ENCODE measurements at places on chromosomes 1 and 21.

DNA sequence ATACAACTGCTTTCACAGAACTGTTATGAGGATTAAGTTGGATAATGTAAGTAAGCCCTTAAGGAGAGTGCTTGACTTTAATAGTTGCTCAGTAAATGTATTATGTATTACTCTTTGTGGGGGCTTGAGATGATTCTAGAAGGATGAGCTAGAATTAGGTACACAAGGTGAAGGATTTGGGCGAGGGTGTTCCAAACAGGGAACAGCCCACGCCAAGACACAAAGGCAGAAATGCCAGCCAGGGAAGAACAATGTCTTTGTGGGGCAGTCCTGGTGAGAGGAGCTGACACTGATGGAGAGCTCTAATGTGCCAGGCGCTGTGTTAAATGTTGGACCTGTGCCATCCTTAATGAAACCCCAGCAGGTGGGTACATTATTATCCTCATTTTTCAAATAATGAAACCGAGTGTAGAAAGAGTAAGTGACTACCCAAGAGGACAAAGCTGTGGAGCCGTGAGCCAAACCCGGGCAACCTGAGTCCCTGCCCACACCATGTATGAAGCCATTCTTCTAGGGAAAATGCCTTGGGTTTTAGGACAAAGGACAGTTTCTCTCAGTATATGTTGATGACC lies 362.4 kb downstream of the HHAT start:
- no peak for DNase-seq

DNA sequence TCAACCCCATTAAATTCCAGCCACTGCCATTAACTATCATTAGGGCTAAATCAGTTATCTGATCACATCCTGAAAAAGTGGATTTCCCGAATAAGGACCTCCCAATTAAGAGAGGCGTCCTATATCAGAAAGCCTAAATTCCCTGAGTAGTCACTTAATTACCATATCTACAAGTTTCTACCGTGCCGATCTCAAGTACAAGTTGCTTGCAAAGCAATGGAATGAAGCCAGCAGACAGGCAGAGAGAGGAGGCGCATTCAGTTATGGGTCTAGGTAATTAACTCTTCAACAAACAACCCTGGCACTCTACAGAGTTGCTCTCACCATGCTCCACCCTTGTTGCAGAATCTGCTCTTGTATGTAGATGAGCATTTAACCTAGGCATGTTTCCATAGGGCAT lies 494.6 kb upstream of the RUNX1 start:
- DNase-seq = no peak

GRCh38 chr1:70503358-70503757 lies 92.3 kb downstream of the CTH start:
- no peak for DNase-seq

DNA sequence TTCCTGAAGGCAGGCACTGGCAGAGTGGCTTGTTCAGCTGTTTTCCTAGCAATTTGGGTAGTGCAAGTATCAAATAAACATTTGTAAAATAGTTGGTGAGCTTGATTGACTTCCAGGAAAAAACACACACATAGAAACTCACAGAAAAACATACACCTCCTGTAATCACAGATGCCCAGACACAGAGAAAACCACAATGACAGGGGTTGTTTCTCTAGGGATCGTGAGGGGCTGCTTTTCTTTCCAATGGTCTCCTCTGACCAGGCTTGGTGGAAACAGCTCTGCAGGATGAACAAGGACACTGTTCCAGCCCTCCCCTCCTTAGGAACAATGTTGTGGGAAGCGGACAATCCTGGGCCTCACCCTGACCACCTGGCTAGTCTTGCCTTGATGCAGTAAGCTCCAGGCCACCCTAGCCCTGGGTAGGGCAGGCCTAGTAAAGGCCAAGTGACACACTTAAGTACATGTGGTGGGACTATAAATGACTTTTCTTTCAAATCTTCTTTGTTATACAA lies 142.5 kb upstream of the HMGB4 start:
- no peak for DNase-seq

DNA sequence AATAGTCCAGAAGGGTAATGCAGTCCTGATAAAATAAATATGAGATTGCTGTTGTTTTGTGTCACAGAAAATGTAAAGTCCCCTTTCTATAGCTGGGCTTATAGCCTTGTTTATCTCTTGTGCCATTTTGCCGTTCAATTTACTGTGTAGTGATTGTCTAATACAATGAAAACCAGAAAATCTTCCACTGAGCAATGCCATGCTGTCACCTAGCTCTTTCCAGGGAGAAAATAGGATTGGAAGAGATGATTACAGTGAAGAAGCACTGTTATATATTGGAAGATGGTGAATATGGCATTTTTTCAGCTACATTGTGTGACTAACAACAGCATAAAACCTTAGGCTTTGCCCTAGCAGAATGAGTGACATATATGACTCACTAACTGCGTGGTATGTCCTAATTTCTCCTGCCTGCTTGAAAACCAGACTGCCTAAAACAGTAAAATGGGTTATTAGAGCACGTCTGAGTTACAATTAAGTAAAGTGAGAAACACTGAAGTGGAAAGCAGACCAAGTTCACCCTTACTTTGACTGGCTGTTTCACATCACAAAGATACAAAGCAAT lies 332.4 kb upstream of the ZP4 start:
- DNase-seq = no peak

DNA sequence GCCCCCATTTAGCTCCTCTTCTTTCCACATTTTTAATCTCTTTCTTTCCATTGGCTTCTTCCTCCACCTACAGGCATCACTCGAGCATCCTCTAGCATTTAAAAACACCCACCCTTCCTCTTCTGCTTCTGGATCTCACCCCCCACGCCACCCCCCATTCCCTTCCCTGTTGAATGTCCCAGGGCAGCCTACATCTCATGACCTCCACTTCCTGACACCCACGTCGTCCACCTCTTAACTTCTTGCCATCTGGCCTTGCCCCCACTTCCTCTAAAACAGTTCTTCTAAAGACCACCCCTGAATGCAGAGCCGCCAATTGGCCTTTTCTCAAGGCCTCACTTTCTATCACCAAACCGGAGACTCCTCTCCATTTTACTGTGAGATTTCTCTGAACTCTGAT lies 6.1 kb upstream of the ETNK2 start:
- DNase-seq = no peak

GRCh38 chr1:64581843-64582185 lies 111.9 kb downstream of the CACHD1 start:
- no peak for DNase-seq

DNA sequence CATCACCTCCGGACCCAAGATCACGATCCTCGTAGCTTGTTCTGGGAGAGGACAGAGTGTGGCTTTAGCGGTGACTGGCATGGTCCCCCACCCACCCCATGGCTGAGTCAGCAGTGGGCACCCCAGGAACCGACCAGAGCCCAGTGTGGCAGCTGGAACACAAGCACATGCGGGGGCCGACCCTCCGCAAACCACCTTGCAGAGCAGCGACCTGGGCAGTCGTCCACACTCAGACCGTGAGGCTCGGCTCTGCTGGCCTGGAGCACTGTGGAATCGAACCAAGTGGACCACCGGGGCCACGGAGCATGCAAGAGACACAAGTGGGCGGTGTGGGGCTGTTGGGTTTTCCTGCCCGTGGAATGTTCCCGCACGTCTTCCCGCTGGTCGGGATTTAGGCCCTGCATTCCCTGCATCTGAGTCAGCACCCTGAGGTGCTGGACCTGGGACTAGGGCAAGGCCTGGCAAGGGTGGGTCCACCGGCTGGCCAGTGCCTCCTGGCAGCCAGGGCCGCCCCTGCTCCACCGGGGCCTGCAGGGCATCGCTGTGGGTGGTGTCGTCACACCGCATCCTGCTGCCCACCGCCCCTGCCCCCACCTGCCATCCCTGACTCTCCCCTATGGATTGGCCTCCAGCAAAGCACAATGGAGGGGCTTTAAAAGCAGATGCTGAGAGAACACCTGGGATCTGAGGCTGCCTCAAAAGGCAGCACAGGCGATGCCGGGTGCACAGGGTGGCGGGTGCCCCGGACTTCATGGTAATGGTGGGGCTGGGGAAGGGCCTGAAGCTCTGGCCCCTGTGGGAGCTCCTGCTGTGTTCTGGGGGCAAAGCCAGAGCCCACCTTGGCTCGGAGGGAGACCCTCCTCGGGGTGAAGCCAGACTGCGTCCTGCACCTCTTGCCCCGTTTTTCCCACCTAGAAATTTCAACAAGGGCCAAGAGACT lies 18.5 kb downstream of the MORN1 start:
- no peak for DNase-seq

GRCh38 chr1:204714861-204715511 lies 29.4 kb upstream of the LRRN2 start:
- no peak for DNase-seq

DNA sequence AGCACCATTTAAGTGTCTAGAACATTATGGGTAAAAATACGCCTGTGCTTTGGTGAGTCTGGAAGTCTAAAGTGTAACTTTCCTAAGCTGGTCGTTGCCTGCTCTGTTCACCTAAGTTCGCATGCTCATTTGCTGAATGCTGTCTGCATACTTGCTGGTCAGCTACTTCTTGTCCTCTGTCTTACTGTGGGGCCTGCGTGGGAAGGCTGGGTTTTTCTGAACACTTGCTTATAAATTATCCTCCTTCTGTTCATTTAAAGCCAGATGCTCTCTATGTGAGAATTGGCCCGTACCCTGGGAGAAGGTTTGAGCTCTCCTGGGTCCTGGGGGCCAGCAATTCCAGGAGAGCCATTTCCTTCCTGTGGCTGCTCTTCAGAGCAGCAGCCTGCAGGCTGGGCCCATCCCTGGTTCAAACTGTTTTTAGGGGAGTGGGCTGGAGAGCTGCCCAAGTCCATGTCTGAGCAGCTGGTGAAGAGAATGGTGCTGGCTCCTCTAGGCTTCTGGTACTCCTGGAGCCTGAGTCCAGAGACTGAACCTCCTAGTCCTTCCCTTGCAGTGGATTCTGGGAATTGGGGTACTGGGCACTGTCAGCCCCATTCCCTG lies 75.7 kb downstream of the GALNT2 start:
- DNase-seq = no peak

DNA sequence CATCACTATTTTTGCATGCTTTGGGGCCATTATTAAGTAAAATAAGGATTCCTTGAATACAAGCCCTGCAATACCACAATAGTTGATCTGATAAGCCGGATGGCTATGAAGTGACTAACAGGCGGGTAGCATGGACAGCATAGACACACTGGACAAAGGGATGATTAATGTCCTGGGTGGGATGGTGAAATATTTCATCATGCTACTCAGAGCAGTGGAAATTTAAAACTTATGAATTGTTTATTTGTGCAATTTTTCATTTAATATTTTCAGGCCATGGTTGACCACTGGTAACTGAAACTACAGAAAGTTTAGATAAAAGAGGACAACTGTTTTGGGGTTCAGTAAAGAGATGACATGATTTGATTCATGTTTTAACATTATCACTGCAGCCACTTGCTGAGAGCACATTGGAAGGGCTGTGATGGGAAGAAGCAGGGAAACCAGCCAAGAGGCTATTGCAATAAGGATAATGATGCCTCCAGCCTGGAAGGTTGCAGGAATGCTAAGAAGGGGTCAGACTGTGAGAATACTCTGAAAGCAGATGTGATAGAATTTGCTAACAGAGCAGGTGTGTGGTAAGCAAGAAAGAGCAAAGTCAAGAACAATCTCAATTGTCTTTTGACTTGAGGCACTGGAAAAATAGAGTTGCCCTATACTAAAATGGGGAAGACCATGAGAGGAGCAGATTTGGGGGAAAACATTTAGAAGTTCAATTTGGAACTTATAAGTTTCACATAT lies 62.5 kb upstream of the TNFSF4 start:
- no peak for DNase-seq

GRCh38 chr1:156414461-156415064 lies 45.6 kb downstream of the RHBG start:
- no peak for DNase-seq

DNA sequence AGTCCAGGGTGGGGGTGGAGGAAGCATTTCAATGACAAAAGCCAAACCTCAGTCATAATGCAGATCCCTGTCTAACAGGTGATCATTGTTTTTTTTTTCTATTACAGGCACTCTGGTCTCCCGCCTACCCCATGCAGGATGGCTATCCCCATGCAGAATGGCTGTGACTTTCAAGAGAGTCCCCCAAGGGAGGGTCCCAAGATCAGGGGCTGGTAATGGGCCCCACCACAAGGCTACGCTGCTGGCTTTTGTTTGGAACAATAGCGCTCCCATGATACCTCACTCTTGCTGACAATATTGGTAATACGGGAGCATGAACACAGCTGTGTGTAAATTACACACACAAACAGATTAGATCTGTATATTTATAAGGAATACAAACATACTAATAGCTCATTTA lies 119.4 kb downstream of the SLC45A1 start:
- DNase-seq = no peak

DNA sequence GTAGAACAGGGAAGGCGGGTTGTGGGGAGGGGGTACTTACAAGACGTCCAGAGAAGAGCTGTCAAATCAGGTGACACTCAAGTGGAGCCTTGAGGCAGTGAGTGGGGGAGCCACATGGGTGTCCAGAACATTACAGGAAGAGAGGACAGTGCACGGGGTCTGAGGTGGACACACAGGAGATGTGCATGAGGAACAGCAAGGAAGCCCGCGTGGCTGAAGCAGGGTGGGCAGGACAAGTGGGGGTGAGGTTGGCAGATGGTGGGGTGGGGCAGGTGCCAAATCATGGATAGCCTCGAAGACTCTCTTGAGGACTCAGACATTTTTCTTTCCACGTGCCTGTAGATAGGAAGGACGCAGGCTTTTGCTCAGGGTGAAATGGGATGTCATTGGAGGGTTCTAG lies 921 bp downstream of the SMPDL3B start:
- no peak for DNase-seq

- DNase-seq = no peak
These were observed 104.1 kb downstream of the SYF2 start for GRCh38 chr1:25128121-25128621.

DNA sequence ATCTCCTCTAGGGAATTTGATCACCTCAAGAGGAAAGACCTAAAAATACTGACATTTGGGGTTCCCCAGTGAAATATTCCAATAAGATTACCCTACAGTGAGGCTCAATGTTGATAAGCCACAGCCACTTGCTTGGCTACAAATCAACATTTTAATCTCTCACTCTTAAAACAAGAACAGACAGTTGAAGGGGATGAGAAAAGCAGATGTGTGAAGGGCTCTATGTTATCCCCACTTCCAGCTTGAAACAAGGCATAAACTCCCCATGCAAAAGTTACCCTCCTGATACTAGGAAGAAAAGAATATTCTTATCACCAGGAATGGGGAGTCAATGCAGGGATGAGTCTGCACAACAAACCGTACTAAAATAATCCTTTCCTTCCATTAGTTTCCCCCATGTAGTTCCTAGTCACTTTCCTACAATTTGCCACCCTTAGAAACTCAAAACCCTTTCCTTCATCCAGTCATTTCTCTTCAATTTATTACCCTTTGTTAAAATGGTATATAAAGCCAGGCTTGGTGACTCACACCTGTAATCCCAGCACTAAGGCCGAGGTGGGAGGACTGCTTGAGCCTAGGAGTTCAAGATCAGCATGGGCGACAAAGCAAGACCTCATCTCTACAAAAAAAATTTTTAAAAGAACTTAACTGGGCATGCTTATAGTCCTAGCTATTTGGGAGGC lies 29.5 kb downstream of the LPGAT1 start:
- DNase-seq = no peak

Data from pulmonary artery endothelial cell (primary cell).